A673 (cell line): ENCODE measurements at places on chromosomes 11 and 22.

DNA sequence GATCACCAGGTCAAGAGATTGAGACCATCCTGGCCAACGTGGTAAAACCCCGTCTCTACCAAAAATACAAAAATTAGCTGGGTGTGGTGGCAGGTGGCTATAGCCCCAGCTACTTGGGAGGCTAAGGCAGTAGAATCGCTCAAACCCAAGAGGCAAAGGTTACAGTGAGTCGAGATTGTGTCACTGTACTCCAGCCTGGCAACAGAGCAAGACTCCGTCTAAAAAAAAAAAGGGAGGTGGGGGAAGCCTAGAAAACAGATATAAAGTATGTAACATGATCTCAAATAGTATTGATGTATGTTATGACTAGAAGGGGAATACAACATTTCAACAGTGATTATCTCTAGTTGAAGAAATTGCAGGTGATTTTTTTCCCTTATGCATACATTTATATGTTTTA, 61.4 kb downstream of the SLC1A2 start:
- H3K4me3 ChIP-seq: no peak overlapping the region
- H3K27ac ChIP-seq: no peak overlapping the region
- no peaks in the 10 kb centered on the region for H3K36me3 ChIP-seq
- H3K4me1 ChIP-seq: no peaks in the 10 kb centered on the region
- DNase-seq: no peak

DNA sequence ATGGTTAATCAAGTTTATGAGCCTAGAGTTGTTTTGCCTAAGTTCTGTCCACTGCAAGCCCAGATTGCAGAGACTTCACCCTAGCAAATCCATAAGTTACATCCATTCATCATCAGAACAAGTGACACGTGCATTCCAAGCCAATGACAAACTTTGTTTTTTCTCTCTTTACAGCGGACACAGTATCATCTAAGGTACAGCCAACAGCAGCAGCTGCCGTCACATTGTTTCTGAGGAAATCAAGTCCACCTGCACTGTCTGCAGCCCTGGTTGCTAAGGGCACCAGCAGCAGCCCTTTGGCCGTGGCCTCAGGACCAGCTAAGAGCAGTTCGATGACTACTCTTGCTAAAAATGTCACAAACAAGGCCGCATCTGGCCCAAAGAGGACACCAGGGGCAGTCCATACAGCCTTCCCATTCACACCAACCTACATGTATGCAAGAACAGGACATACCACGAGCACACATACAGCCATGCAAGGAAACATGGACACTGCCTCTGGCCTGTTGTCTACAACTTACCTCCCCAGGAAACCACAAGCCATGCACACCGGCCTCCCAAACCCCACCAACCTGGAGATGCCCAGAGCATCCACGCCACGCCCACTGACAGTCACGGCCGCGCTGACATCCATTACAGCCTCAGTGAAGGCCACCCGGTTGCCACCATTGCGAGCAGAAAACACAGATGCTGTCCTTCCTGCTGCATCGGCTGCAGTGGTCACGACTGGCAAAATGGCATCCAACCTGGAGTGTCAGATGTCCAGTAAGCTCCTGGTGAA, 155.8 kb downstream of the C11orf91 start:
- H3K4me3 ChIP-seq: no peak overlapping the region
- H3K27ac ChIP-seq: no peak overlapping the region
- no peak for DNase-seq
- H3K27me3 ChIP-seq: peaks cover 49% of the 10 kb centered on the region
- no peaks in the 10 kb centered on the region for H3K4me1 ChIP-seq

DNA sequence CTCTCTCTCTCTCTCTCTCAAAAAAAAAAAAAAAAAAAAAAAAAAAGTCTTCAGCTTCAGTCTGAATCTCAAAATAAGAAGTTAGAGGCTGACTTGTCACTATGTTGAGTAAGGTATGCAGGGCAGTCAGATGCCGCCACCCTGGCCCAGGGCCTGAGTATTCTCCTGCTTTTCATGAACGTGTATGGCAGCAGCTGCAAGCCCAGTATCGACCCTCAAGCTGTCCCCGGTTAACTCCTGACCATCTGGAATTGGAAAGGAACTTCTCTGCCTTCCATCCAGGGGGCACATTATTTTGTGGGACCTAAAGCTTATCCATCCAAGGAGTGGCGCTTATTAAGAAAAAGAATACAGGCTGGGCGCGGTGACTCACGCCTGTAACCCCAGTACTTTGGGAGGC, 11.4 kb downstream of the MRGPRD start:
- no peaks in the 10 kb centered on the region for H3K27me3 ChIP-seq
- H3K27ac ChIP-seq: no peak overlapping the region
- no peaks in the 10 kb centered on the region for H3K4me1 ChIP-seq
- H3K36me3 ChIP-seq: no peaks in the 10 kb centered on the region

DNA sequence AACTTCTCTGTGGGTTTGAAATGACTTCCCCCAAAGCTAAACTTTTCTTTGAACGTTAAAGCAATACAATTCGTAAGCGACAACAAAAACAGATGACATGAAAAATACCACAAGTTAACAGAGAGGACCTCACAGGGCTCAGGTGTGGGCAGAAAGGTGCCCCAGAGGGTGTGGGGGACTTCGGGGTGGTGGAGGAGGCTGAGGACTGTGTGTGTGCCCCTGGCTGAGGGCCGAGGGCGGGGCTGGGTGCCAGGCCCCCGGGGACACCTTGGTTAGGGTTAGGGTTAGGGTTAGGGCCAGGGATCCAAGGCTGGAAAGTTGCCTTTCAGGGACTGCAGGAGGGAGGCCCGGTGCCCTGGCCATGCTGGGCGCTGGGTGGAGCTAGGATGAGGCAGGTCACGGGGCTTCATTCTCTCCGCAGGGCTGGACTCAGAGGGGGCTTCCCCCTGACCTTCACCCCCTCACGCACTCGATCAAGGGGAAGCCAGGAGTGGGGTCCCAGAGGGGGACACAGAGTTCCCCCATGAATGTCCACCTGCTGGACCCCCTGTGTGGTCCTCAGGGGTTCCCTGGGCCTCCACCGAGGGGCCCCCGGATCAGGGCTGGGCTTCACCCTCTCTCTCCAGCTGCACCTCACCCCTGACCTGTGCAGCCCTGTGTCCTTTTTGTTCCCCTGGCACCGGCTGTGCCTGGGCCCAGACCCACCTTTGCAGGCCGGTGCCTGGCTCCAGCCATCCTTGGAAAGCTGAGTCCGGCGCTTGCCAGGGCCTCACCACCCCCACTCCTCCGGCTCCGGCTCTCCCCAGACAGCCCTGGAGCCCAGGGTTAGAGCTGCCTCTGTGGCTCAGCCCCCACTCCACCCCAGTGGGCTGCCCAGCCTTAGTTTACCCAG, 7.0 kb downstream of the TNNI2 start:
- H3K36me3 ChIP-seq: no peaks in the 10 kb centered on the region
- H3K4me1 ChIP-seq: no peaks in the 10 kb centered on the region
- no peak for DNase-seq
- no peak overlapping the region for H3K27ac ChIP-seq

DNA sequence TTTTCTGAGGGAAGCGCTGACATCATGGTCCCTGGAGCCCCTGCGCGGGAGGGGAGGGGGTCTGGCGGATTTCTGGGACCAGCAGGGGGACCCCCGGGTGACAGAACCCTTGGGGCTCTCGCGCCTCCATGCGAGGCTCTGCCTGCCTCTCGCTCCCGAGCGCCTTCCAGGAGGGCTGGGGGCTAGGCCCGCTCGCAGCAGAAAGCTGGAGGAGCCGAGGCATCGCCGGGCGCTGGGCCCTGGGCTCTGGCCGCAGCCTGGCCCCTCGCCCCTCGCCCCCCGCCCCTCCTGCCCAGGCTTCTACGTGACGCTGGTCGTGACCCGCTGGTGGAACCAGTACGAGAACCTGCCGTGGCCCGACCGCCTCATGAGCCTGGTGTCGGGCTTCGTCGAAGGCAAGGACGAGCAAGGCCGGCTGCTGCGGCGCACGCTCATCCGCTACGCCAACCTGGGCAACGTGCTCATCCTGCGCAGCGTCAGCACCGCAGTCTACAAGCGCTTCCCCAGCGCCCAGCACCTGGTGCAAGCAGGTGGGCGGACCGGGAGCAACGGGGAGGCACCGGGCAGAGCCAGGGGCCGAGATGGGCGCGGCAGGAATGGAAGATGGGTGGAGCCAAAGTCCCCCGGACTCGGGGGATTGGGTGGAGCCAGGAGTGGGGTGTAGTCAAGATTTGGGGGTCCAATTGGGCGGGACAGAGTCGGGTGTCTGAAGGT, 5.4 kb downstream of the BEST1 start:
- H3K27ac ChIP-seq: peak overlapping the region; percentile 37
- H3K4me3 ChIP-seq: peak overlapping the region; percentile 27
- H3K27me3 ChIP-seq: no peaks in the 10 kb centered on the region
- no peak for DNase-seq

- peaks cover 13% of the 10 kb centered on the region for H3K4me1 ChIP-seq
- H3K4me3 ChIP-seq: no peak overlapping the region
Observed at GRCh38 chr11:120646206-120646605, 134.7 kb downstream of the GRIK4 start.

GRCh38 chr22:34946339-34946985, 119.5 kb upstream of the ISX start:
- H3K36me3 ChIP-seq: no peaks in the 10 kb centered on the region
- no peaks in the 10 kb centered on the region for H3K4me1 ChIP-seq
- DNase-seq: no peak
- no peak overlapping the region for H3K27ac ChIP-seq
- no peaks in the 10 kb centered on the region for H3K27me3 ChIP-seq

- H3K4me3 ChIP-seq: no peak overlapping the region
- H3K27ac ChIP-seq: no peak overlapping the region
- DNase-seq: no peak
- no peaks in the 10 kb centered on the region for H3K27me3 ChIP-seq
- H3K36me3 ChIP-seq: no peaks in the 10 kb centered on the region
Observed at GRCh38 chr11:111351374-111352055, 27.6 kb downstream of the POU2AF1 start.

DNA sequence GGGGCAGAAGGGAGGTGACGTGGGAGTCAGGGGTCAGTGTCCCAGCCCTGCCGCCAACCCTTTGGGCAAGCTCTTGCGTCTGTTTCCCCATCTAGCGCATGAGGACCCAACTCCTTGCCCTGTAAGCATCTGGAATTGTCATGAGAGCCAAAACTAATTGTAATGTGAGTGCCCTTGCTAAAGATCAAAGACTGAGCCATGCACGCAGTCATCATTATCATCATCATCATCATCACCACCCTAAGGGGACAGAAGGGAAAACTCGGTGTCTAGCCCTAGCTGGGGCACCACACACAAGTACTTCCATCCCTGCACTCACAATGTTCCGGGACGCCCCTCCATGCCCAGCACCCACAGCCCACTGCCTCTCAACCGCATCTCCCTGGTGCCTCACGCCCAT, 2.5 kb downstream of the LIF start:
- H3K4me3 ChIP-seq: no peak overlapping the region
- H3K27ac ChIP-seq: no peak overlapping the region
- H3K36me3 ChIP-seq: no peaks in the 10 kb centered on the region

DNA sequence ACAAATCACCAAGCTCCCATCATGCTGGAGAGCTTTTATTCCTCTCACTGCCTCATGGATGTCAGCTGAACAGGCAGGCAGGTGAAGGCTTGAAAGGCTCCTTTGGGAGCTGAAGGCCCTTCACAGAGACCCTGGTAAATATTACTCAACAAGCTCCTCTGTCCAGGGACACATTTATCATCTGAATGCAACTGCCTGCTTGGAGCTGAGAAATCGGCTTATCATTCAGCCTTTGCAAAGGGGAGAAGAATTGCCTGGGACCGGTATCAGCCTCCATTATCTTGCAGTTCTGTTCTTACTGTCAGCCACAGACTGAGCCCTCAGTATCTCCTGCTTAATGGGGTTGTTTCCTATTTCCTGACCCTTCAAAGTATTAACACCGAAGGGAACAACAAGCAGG, 113.8 kb upstream of the PITPNB start:
- H3K4me1 ChIP-seq: peaks cover 31% of the 10 kb centered on the region
- no peak for DNase-seq
- no peak overlapping the region for H3K27ac ChIP-seq
- H3K36me3 ChIP-seq: peaks cover 6% of the 10 kb centered on the region

GRCh38 chr22:21929253-21929652, 23.4 kb downstream of the PPM1F start:
- no peak overlapping the region for H3K27ac ChIP-seq
- no peak overlapping the region for H3K4me3 ChIP-seq
- H3K4me1 ChIP-seq: peaks cover 27% of the 10 kb centered on the region
- DNase-seq: no peak

GRCh38 chr22:40898850-40899357, 37.0 kb upstream of the DNAJB7 start:
- H3K36me3 ChIP-seq: no peaks in the 10 kb centered on the region
- H3K27me3 ChIP-seq: no peaks in the 10 kb centered on the region
- no peak overlapping the region for H3K27ac ChIP-seq
- H3K4me1 ChIP-seq: peaks cover 5% of the 10 kb centered on the region
- DNase-seq: peak; percentile 84

- no peak overlapping the region for H3K4me3 ChIP-seq
- H3K36me3 ChIP-seq: no peaks in the 10 kb centered on the region
- no peaks in the 10 kb centered on the region for H3K4me1 ChIP-seq
- peaks cover 13% of the 10 kb centered on the region for H3K27me3 ChIP-seq
Observed at GRCh38 chr22:49228431-49229037, 599.1 kb downstream of the BRD1 start.

DNA sequence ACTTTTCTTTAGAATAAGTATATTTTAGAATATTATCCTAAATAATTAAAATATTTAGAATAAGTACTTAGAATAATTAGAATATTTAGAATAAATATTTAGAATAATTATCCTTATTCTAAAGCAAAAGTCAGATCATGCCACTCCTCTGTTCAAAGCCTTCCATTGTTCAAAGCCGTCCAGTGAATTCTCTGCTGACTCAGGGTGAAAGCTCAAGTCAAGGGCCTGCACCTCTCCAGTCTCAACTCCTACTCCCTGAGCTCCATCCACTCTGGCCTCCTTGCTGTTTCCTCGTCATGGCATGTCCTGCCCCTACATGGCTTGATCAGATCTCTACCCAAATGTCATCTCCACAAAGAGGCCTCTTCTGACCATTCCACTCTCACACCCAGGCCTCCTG, 30.0 kb downstream of the PLEKHA7 start:
- H3K4me3 ChIP-seq: no peak overlapping the region
- H3K27me3 ChIP-seq: no peaks in the 10 kb centered on the region
- no peaks in the 10 kb centered on the region for H3K4me1 ChIP-seq
- H3K27ac ChIP-seq: no peak overlapping the region
- H3K36me3 ChIP-seq: no peaks in the 10 kb centered on the region

GRCh38 chr11:10878408-10879214, 20.8 kb upstream of the ZBED5 start:
- H3K27ac ChIP-seq: no peak overlapping the region
- no peaks in the 10 kb centered on the region for H3K4me1 ChIP-seq
- DNase-seq: peak; percentile 81
- H3K36me3 ChIP-seq: no peaks in the 10 kb centered on the region
- no peaks in the 10 kb centered on the region for H3K27me3 ChIP-seq

DNA sequence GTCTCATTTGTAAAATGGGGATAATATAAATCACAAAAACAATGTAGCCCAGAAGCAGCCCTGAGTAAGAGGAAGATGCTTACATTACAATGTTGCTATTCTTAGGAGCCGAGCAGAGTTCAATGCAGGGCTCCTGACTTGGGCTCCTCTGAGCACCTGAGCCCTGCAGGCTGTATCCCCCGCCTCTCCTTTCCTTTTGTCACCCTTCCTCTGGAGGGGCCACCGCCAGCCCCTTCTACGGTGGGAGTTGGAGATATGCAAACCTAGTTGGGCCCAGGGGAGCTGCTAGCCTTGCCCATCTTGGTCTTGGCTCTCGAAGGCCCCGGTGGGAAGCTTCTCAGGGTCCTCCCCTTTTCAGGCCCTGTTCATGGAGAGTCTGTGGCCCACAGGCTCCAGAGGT, 8.4 kb upstream of the CSNK1E start:
- H3K36me3 ChIP-seq: no peaks in the 10 kb centered on the region
- H3K4me1 ChIP-seq: no peaks in the 10 kb centered on the region
- H3K27ac ChIP-seq: no peak overlapping the region
- H3K4me3 ChIP-seq: no peak overlapping the region
- H3K27me3 ChIP-seq: no peaks in the 10 kb centered on the region
- DNase-seq: no peak

- peak overlapping the region; percentile 44 for H3K4me3 ChIP-seq
- H3K27me3 ChIP-seq: no peaks in the 10 kb centered on the region
- H3K27ac ChIP-seq: no peak overlapping the region
Observed at GRCh38 chr11:370070-370941, 1.0 kb downstream of the B4GALNT4 start.
